Panc1 (cell line): ENCODE measurements at places on chromosomes 7 and 10. TPM values are rescaled to one million over a fixed set of nuclear protein-coding genes. Genes with fewer than 3 reads are reported as not detected.

Gene AGFG2
- 42.5 TPM for total RNA-seq

Gene MSRB2
- total RNA-seq: 10.7 TPM

Gene TMEM26
- total RNA-seq: 14.3 TPM

DNA sequence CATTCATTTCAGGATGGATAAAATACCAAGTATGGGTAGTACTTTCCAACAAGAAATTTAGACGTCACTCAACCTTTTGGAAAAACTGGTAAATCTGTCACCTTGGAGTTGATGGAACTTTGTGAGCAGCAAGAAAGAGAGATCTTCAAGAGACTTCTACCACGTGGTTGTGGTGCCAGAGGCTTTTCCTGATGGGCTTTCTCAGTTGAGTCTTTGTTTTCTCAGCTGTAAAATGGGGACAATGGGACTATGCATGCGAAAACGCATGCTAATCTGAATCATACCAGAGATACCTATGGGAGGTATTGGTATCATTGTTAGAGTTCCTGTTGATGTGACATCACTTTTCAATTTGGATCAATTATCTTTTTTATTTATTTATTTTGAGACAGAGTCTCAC lies 59.4 kb downstream of the THNSL1 start:
- no peaks in the 10 kb centered on the region for H3K36me3 ChIP-seq
- H3K4me3 ChIP-seq: no peak overlapping the region
- H3K27ac ChIP-seq: no peak overlapping the region
- DNase-seq: no peak
- no peaks in the 10 kb centered on the region; the same call in 1 of the 2 replicates for H3K4me1 ChIP-seq

DNA sequence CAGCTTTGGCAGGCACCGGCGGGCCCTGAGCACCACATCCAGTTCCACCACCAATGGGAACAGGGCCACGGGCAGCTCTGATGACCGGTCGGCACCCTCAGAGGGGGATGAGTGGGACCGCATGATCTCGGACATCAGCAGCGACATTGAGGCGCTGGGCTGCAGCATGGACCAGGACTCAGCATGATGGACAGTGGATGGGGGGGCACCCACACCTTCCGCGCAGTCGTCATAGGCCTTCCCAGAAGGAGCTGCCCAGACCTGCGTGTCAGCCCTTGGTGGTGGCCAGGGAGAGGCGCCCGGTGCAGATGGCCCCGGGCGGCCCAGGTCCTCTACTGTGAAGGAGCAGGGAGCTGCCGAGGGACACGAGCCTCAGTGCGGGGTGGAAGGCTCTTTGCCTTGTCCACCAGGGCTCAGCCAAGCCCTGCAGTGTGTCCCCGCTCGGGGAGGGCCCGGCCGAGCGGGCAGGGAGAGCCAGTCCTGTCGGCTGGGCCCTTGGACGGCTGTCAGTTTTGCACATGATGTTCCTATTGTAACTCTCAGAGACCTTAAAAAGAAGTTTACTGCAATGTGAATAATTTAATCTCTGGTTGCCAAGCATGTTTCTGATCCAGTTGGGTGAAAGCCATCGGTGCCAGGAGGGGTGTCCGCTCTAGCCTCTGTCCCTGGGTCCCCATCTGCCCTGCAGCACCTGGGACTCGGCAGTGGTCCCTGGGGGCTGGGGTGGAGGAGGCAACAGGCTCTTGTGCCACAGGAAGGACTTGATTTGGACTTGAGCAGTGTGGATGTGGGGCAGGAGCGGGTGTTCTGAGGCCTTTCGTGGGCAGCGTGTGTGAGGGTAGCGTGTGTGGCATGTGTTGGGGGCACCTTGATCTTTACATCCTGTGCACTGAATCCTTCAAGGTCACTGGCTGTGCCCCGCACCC lies 12.6 kb downstream of the NACAD start:
- no peak for DNase-seq
- no peaks in the 10 kb centered on the region for H3K27me3 ChIP-seq
- peaks cover 5% of the 10 kb centered on the region; the same call in 1 of the 2 replicates for H3K36me3 ChIP-seq
- no peak overlapping the region for H3K4me3 ChIP-seq

- H3K36me3 ChIP-seq: peaks cover 30% of the 10 kb centered on the region
- H3K4me1 ChIP-seq: peaks cover 44% of the 10 kb centered on the region
- no peak overlapping the region for H3K27ac ChIP-seq
- H3K4me3 ChIP-seq: no peak overlapping the region
- H3K27me3 ChIP-seq: no peaks in the 10 kb centered on the region
Measured at GRCh38 chr7:47326220-47326619, 255.7 kb downstream of the TNS3 start.
